ENCODE measurements at places on chromosomes 13 and 19.

DNA sequence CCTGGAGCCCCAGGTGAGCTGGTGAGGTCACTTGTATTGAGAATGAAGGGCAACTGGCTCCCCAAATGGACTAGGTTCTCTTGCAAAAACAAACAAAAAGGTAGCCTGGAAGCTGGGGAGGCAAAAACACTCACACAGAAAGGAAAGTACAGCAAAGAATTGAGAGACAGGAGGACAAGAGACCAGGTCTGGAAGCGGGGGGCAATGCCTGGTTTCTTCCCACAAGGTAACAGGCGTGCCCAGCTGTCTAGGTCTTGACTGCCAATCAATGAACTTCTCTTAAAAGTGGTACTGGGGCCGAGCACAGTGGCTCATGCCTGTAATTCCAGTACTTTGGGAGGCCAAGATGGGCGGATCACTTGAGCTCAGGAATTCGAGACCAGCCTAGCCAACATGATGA is 356.4 kb upstream of the TSHZ3 start:
- no peak for DNase-seq

DNA sequence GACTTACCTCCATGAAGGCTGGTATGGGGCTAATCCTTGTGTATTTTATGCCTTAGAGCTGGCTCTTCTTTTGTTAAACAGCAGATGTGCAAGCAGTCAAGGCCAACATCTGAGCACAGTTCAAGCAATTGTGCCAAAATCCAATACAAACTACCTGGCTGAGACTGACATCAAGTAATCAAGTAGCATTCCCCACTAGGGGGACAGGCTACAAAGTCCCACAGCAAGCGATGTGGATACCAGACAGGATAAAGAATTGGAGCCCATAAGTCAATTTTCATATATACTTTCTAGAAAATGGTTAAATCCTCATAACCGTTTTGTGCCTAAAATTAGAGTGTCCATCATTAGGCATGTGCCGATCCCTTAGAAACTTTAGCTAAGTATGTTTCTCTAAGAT is 675.8 kb downstream of the DIAPH3 start:
- no peak for DNase-seq

DNA sequence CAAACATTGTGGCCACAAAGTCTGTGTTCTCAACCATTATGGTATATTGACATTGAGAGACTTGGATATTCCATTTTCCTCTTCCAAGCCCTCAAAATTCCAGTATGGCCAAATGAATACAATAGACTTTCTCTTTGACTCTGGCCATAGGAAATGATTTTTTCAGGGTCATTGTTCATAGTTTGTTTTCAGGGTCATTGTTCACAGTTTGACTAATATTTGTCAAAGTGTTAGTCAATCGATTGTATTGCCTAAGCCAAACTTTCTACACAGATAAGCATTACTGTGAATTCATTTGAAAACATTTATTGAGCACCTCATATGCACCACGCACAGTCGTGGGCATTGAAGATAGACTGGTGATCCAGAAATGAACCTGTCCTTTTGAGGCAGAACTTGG is 22.9 kb upstream of the FAM216B start:
- DNase-seq, result no peak

- DNase-seq, result no peak
Measured at GRCh38 chr13:42076309-42076713, 27.9 kb downstream of the DGKH start.

DNA sequence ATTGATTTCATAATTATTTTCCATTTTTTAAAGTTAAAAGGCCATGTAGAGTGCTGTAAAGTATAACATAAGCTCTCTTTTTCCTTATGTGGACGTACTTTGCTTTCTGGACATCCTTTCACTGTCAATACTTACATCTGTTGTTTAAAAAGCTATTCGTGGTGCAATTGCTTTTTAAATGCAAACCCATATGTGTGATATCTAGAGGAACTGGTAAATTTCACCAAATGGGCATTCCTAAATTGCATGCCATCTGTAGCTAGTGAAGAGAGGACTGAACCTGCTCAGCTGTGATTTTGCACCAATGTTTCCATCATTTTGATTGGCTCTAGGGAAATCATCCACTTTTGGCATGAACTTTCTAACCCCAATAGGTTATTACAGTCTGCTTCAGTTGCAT is 129.4 kb downstream of the PCDH17 start:
- no peak for DNase-seq

- DNase-seq, result no peak
Measured at GRCh38 chr13:97202761-97203160, 19.4 kb upstream of the MBNL2 start.

DNA sequence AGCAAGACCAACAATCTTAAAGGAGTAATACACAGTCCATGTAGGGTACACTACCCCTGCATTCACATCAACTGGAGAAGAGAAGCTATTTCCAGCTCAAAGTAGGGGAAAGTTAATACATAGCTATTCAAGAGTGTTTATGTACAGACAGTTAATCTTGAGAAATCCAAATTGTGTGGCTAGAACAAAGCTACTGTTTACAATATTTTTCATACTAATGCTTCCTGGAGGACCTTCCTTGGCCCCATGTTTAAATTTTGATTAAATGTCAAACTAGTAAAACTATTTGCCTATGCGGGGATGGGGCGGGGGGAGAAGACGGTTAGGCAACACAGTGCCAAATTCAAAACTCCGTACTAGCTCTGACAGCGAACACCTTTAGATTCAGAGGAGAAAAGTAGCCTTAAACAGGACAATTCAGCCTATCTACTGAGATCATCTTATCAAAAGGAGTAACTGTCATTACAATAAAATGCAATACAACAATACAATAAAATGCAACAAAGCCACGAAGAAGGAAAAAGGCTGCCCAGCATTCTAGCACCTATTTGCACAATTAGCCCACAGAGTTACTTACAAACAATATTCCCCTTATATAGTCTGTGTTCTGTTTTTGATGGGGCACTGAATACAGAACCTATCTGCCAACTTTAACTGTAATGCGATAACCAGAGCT is 29.1 kb downstream of the BRD4 start:
- DNase-seq, result no peak

DNA sequence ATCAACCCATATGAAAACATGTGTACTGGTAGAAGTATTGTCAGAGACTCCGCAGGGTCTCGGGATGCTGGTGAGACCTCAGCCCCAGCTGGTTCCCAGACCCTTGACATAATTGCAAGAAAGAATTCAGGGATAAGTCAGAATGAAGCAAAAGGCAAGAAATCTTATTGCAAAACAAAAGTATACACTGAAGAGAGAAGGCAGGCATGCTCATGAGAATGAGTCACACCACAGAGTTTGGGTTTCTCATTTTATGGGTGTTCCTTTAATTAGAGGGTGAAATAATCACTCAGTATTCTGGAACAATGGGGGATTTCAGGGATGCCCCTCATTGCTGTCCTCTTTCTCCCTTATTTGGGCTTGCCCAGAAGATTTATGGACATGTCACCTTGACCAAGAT is 1423.8 kb upstream of the MIR17HG start:
- no peak for DNase-seq

GRCh38 chr19:2391118-2391725 is 31.2 kb downstream of the TMPRSS9 start:
- DNase-seq, result no peak

- no peak for DNase-seq
Measured at GRCh38 chr19:31354316-31354715, 5.1 kb upstream of the TSHZ3 start.

DNA sequence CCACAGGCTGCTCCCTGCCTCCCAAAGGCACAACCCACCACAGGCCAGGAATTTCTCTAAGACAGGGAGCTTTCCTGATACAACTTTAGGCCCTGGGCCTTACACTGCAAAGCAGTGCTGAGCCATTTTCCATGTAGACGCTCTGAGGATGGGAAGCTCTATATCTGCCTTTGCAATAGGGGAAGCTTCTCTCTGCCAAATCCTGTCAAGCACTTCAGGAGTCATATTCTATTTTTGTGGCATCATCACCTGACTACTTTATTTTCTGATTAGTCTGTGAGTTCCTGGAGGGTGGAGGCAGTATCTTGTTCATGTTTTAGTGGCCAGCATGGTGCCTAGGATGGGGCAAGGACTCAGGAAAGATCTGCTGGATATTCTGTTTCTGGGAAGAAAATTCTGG is 382.0 kb downstream of the ZNF536 start:
- no peak for DNase-seq

GRCh38 chr13:26486550-26486949 is 70.9 kb upstream of the WASF3 start:
- DNase-seq, result no peak

- no peak for DNase-seq
Measured at GRCh38 chr13:31224174-31224669, 24.4 kb downstream of the B3GLCT start.

GRCh38 chr13:111955412-111956065 is 111.4 kb upstream of the SOX1 start:
- no peak for DNase-seq

DNA sequence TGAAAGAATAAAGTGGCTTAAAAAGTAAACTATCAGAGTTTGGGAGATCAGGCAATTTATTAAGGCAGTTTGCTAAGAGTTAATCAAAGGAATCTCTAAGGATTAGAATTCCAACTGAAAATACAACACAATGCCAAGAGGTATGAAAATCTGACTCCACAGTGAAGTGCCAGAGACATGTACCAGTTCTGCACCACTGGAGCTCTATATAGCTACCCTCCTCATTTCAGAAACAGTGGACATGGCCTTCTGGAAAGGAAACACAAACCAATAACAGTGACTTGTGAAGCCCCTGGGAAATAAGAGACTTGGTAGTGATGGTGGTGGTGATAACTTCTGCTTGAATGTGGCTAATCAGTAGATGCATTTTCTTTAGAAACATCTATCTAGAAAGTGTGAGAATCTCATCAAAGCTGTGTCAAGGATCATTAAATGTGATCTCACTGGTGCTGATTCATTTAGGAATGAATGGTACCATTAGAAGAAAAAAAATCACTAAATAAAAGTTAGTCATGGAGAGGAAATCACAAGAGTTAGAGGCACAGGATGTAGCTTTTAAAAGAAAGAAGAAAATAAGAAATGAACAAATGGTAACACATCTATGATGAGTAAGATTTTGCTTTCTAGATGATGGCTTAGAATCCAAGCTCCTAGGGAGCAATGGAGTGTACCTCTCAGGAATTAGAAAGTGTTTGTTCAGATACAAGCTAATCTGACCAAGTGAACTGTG is 20.1 kb upstream of the N4BP2L1 start:
- no peak for DNase-seq

DNA sequence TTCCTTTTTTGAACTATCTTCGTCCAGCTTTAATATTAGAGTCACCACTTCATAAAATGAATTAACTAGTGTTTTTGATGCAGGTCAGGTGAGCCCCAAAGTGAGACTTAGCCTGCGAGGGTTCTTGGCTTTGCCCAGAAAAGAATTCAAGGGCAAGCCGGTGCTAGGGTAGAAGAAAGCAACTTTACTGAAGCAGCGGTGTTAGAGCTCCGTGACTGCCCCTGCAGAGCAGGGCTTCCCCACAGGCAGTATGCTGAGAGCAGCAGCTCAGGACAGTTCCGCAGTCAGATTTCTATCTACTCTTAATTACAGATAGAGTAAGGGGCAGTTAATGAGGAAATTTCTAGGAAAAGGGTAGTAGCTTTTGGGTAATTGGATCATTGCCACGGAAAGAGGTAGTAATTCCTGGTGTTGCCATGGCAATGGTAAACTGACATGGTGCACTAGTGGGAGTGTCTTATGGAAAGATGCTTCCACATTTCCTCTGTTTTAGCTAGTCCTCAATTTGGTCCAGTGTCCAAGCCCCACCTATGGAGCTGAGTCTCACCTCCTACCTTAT is 432.2 kb upstream of the ZNF507 start:
- no peak for DNase-seq

DNA sequence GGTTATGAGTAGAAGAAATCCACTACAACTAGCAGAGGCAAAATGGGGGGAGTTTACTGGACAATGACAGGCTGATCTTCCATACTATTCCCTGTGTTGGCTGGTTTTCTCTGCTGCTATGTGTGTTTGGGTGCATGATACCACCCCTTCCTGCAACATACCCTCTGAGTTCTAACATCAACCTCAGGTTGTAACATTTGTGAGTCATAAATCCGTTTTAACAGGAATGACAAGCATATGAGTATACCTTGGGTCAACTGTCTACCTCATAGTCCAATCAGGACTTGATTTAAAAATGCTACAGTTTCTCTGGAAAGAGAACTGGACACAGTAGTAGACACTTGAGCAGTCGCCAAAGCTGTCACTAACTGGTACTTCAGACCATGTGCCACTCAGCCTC is 422.9 kb downstream of the KCTD12 start:
- DNase-seq, result no peak

- DNase-seq, result no peak
Measured at GRCh38 chr13:50758796-50759195, 84.7 kb downstream of the DLEU7 start.

GRCh38 chr13:43376596-43376995 is 353.2 kb downstream of the DNAJC15 start:
- DNase-seq, result no peak

DNA sequence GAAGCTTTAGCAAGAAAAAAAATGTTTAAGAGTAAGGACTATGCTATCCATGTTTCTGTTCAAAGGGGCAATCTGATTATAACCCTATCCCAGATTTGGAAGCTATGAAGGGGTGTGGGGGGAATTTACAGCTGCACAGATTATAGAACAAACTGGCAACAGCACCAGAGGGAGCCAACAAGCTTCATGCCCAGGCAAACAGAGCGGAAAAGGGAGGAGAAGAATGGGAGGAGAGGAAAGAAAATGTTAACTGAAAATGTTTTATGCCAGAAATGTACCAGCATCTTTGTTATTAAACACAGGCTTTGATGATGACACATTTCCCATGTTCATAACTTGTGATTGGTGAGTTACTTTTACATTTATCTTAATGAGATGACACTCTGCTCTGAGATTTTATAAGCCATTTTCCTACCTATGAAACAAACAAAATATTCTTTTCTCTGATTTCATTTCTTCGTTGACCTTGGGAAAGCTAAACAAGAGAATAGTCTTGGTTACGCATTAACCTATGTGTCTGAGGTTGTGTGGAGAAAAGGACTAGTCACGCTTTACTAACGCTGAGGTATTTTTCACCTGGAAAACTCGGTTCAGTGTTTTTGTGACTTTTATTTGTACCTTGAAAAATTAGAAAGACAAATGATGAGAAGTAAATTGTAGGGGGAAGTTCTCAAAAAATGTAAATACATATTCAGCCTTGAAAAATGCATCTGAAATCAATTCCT is 235.8 kb upstream of the MIR17HG start:
- no peak for DNase-seq

GRCh38 chr19:40763963-40764362 is 11.4 kb upstream of the MIA start:
- no peak for DNase-seq

DNA sequence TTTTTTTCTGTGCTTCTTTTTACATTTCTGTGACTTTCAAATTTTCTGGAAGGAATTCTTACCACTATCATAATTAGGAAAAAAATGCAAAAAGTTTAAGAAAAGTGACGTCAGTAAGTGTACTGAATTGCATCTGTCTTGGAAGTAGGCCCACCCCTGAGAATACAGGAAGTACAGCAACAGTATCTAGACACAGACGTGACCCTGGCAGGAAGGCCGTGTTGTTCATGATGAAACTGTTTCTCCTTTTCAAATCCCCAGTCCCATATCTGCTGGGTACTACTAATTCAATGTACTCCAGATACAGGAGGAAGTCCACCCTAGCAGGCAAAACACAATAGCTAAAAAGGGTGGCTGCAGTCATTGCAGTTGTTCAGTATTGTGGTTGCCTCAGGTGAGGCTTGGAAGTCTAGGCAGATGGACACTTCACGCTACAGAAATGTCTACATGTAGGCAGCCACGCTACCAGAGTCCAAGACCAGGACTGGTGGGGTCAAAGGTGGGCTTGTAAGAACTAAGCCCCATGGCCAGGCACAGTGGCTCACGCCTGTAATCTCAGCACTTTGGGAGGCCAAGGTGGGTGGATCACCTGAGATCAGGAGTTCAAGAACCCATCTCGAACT is 49.6 kb upstream of the MED4 start:
- DNase-seq, result no peak
